ENCODE measurements at places on chromosomes 7 and 10. TPM values are rescaled to one million over a fixed set of nuclear protein-coding genes. Genes with fewer than 3 reads are reported as not detected.
A peak's percentile ranks its signal among the peaks of the same experiment; 100 is the strongest.

DNA sequence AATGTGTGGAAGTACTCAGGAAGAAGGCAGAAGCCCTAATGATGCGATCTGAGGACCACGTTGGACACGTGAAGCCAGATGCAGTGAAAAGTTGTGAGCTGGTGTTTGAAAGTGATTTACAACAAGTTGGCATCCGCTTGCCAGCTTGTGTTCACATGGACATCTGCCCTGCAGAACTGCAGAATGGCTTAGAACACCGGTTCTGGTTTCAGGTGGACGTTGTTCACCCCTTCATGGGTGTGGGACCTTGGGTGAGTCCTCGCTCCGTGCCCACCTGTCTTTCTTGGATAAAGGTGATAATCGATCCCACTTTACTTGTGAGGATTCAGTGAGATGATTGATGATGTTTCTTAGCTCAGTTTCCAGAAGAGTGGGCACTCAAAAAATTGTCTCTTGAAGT lies 53.8 kb downstream of the CAMK1D start:
- H3K27me3 ChIP-seq, result no peaks in the 10 kb centered on the region
- DNase-seq, result no peak
- H3K36me3 ChIP-seq, result no peaks in the 10 kb centered on the region
- no peak overlapping the region for H3K4me3 ChIP-seq
- H3K4me1 ChIP-seq, result no peaks in the 10 kb centered on the region

ST8SIA6 gene
- 5.3 TPM for total RNA-seq

TEX36 gene
- not detected for total RNA-seq

DNA sequence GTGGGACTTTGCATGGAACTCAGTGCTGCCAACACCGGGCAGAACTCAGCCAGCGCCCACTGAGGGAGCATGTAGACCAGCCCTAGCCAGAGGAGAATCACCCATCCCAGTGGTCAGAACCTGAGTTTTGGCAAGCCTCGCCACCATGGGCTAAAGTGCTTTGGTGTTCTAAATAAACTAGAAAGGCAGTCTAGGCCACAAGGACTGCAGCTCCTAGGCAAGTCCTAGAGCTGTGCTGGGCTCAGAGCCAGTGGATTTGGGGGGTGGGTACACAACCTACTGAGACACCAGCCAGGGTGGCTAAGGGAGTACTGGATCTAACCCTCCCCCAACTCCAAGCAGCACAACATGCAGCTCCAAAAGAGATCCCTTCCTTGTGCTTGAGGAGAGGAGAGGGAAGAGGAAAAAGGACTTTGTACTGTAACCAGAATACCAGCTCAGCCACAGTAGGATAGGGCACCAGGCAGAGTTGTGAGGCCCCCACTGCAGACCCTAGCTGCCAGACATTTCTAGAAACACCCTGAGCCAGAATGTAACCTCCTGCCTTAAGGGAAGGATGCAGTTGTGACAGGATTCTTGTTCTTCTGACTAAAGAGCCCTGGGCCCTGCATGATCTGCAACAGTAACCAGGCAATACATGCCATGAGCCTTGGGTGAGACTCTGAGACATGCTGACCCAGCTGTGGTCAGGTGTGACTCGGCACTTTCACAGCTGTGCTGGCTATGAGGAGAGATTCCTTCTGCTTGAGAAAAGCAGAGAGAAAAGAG lies 24.4 kb downstream of the GSDME start:
- no peak overlapping the region for H3K27ac ChIP-seq
- H3K4me1 ChIP-seq, result no peaks in the 10 kb centered on the region
- H3K36me3 ChIP-seq, result no peaks in the 10 kb centered on the region

DNA sequence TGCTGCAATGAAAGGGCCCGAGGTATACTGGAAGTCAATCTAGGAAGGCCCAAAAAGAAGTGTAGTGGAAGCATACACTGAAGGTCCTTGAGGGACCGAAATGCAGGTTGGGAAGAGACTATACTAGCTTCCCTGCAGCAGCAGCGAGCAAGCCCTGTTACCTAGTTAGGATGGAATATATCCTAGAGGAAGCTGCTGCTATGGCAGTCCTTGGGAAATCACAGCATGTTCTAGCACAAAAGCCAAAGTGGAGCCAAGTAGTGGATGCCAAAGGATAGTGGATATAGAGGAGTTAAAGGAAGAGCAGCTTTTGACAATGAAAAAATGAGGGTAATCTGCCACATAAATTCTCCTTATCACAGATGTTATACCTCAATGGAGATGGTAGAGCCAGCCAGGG lies 123.8 kb upstream of the STARD3NL start:
- no peak overlapping the region for H3K4me3 ChIP-seq
- DNase-seq, result no peak
- no peaks in the 10 kb centered on the region for H3K36me3 ChIP-seq
- H3K27ac ChIP-seq, result no peak overlapping the region
- H3K27me3 ChIP-seq, result no peaks in the 10 kb centered on the region

- no peak overlapping the region for H3K4me3 ChIP-seq
- H3K4me1 ChIP-seq, result no peaks in the 10 kb centered on the region
- DNase-seq, result peak; percentile 38
- H3K27me3 ChIP-seq, result no peaks in the 10 kb centered on the region
- H3K36me3 ChIP-seq, result no peaks in the 10 kb centered on the region
- no peak overlapping the region for H3K27ac ChIP-seq
Measured at GRCh38 chr7:158356454-158356853, 231.2 kb downstream of the PTPRN2 start.

GNGT1 gene
- not detected for total RNA-seq

DNA sequence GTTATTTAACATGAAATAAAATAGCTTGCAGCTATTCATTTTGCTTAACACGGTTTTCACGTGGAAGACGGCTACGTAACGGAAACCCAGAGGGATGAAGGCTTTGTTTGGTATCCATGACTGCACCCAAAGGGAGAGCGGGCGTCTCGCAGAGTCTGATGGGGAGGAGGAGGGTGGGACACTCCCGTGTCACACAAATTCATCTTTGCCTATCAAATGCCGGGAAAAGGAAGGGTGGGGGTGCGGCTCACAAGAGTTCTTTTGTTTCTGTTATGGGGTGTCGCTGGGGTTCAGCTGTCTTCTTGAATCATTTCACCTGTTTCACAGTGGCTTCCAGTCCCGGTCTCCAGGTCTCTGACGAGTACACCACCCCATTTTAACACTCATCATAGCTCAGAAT lies 108.5 kb downstream of the ZRANB1 start:
- peaks cover 53% of the 10 kb centered on the region for H3K4me1 ChIP-seq
- no peaks in the 10 kb centered on the region for H3K27me3 ChIP-seq
- no peak overlapping the region for H3K4me3 ChIP-seq

DNA sequence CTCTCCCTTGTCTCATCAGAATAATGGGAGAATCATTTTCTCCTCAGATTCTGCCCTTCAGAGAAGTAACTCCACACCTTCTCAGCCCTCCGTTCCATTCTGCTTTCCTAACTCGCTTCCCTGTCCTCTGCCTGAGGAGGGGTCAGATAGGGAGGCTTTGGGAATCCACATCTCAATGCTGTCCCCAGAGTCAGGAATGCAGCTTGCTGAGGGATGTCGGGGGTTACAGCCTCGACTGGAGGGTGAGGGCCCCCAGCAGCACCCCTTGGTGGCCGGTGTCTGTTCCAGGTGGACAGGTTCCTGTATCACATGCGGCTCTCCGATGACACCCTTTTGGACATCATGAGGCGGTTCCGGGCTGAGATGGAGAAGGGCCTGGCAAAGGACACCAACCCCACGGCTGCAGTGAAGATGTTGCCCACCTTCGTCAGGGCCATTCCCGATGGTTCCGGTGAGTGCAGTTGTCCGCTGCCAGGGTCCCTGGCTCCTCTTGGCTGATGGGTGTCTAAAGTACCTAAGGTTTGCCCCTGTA lies 6.9 kb downstream of the HKDC1 start:
- H3K27ac ChIP-seq, result no peak overlapping the region
- no peak overlapping the region for H3K4me3 ChIP-seq
- no peak for DNase-seq
- no peaks in the 10 kb centered on the region for H3K36me3 ChIP-seq

DNA sequence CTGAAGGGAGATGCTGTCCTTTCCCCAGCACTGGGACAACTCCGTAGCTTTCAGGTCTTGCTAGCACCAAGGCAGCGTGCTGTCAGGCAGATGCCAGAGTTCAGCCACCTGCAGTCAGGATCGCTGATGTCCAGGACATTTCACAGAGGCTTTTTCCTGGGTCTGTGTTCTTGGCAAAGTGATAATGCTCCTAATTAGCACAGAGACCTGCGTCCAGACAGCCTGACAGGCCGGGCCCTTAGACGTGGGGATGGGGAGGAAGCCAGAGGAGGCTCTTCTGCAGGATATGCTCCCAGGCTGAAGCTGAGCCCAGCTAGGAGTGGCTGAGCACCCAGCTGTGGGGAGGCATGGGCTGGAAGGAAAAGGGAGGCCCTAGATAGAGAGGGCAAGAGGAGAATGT lies 82.5 kb upstream of the TBX20 start:
- no peaks in the 10 kb centered on the region for H3K27me3 ChIP-seq
- H3K4me1 ChIP-seq, result no peaks in the 10 kb centered on the region
- H3K36me3 ChIP-seq, result no peaks in the 10 kb centered on the region

DNA sequence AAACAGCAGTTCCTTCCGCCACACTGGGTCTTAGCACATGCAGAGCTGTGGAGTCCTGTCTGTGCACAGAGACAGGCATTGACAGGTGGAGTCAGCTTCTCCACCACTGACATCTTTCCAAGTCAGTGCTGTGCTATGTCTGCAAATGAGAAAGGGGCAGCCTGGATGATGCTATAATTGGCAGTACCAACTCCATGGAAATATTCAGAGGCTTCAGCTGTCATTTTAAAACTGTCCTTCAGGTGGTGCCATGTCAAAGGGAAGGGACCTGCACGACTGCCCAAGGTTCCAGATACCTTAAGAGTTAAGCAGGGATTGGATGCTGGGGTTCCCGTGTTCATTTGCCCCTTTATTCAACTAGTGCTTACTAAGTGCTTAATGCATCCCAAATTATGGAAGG lies 258.0 kb upstream of the PRKCQ start:
- H3K27me3 ChIP-seq, result no peaks in the 10 kb centered on the region
- no peaks in the 10 kb centered on the region for H3K4me1 ChIP-seq
- no peak overlapping the region for H3K4me3 ChIP-seq
- H3K36me3 ChIP-seq, result no peaks in the 10 kb centered on the region

GRCh38 chr10:5565205-5565545 lies 40.4 kb downstream of the CALML3 start:
- DNase-seq, result no peak
- no peak overlapping the region for H3K27ac ChIP-seq
- H3K4me3 ChIP-seq, result no peak overlapping the region
- no peaks in the 10 kb centered on the region for H3K4me1 ChIP-seq
- H3K36me3 ChIP-seq, result no peaks in the 10 kb centered on the region
- no peaks in the 10 kb centered on the region for H3K27me3 ChIP-seq

Measured in right atrium auricular region (tissue), 2 donors.